Tibial nerve (tissue), 4 donors: ENCODE measurements at places on chromosomes 1 and 21. TPM values are rescaled to one million over a fixed set of nuclear protein-coding genes. Genes with fewer than 3 reads are reported as not detected.

GRCh38 chr21:17775431-17776126, 43.6 kb downstream of the C21orf91 start:
- no peak for DNase-seq
- H3K27ac ChIP-seq: no peak overlapping the region
- no peaks in the 10 kb centered on the region for H3K4me1 ChIP-seq

DNA sequence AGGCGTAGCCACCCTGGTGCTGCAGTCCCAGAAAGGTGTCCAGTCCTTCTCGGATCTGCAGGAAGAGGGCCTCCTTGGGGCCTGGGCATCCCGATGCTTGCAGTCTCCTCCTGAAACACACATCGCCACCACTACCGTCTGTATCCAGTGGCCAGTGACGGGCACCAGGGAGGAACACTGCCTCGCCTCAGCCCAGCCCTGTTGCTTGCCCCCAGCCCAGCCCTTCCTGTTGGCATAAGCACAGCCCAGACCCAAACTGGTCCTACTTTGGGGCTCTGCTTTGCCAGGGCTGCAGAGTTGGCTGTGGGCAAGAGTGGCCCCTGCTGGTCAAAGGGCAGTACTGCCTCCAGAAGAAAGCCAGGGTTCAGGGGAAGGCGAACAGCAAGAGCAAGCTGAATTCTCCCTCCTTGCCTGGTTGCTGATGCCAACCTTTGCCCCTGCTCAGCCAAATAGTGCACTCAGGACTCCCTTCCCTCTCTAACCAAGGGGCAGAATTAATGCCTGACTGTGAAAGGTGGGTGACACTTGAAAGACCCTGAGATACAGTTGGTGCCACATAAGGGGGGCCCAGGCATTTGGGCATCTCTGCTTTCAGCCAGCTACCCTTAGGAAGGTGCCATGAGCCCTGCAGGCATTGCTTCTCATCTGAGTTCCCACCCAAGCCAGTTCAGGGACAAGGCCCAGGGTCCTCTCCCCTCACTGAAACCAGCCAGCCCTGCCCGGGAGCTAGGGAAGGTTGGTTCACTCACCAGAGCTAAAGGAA, 11.1 kb upstream of the ARHGEF2 start:
- H3K4me1 ChIP-seq: peaks cover 43% of the 10 kb centered on the region
- H3K36me3 ChIP-seq: no peaks in the 10 kb centered on the region
- peak overlapping the region; percentile 17 for H3K4me3 ChIP-seq
- H3K27me3 ChIP-seq: no peaks in the 10 kb centered on the region
- H3K27ac ChIP-seq: peak overlapping the region; percentile 83

DNA sequence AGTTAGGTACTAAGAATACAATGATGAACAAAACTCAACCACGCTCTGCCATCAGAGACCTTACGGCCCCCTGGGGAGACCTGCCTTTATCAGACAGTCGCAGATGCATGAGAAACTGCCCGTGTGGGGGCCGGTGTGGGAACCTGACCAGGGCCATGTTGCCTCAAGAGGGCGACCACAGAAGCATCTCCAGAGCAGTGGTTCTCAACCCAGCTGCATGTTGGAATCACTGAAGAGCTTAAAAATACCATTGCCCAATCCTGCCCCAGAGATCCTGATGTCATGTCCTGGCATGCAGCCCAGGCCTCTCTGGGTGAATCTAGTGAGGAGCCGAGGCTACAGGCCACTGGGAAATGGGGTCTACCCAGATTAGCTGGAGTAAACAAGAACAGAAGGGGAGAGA, 108.7 kb downstream of the PRDM2 start:
- H3K4me3 ChIP-seq: no peak overlapping the region
- peak; percentile 39 for DNase-seq
- H3K27me3 ChIP-seq: no peaks in the 10 kb centered on the region
- no peaks in the 10 kb centered on the region for H3K4me1 ChIP-seq
- H3K27ac ChIP-seq: no peak overlapping the region

DNA sequence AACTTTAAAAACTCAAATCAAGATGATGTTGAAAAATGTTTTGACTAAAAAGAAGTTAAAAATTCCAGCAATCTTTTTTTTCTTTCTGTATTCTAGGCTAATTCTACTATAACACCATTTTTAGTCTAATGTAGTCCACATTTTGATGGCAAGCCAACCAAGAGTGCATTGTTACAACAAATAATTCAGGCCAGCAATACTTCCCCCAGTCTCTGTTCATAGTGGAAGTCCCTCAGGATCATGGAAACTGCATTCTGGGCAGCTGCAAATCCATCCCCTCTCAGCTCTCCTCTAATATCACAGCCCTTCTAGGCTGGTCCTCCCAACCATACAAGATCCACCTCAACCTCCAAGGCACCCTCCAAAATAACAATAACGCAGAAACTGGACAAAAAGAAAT, 7.8 kb upstream of the CD58 start:
- H3K27ac ChIP-seq: no peak overlapping the region
- no peak overlapping the region for H3K4me3 ChIP-seq
- DNase-seq: no peak
- H3K27me3 ChIP-seq: no peaks in the 10 kb centered on the region

- H3K4me1 ChIP-seq: no peaks in the 10 kb centered on the region
- no peaks in the 10 kb centered on the region for H3K36me3 ChIP-seq
- H3K27ac ChIP-seq: no peak overlapping the region
- no peak for DNase-seq
These were observed 59.0 kb downstream of the UBE2T start for GRCh38 chr1:202282596-202283283.

- H3K4me1 ChIP-seq: no peaks in the 10 kb centered on the region
- no peak overlapping the region for H3K27ac ChIP-seq
- no peak overlapping the region for H3K4me3 ChIP-seq
- H3K36me3 ChIP-seq: no peaks in the 10 kb centered on the region
- no peak for DNase-seq
These were observed 82.4 kb upstream of the CD1D start for GRCh38 chr1:158098256-158098655.

PDZK1 gene
- not detected for total RNA-seq
